ENCODE measurements at places on chromosomes 2 and 18.

GRCh38 chr2:64931246-64932115 is 57.7 kb upstream of the SLC1A4 start:
- DNase-seq: no peak

DNA sequence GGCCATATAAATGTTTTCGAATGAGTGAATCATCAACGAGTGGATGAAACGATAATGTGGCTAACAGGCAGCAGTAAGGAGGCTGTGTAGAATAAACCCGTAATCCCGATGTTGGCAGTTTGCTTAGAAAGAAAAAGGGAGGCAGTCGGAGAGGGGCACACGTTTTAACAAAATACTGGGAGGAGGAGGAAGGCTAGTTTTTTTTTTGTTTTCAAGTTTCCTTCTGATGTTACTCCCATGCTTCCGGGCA is 476 bp upstream of the MSH2 start:
- no peak for DNase-seq

DNA sequence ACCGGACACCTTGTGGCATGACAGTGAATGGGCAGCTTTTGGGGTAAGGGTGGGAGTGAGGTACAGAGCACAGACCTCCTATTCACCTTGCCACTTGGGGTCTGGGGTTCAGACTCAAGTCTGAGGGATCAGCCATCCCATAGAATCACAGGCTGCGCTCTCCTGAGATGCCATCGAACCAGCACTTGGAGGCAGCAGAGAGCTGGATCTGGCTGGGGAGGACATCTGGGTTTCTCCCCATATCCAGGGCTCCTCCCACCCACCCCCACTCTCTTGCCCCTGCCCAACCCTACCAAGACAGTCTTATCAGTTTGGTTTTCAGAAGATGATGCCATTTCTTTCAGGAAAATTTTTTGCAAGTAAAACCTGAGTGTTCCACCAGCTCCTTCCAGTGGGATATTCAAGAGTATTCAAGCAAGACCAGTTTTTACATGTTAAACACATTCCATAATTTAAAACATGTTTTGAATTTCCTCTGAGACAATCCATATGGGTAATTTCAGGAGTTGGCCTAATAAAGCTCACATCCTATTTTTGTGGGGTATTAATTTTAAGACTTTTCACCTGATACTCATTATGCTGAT is 29.2 kb upstream of the TEX44 start:
- no peak for DNase-seq

DNA sequence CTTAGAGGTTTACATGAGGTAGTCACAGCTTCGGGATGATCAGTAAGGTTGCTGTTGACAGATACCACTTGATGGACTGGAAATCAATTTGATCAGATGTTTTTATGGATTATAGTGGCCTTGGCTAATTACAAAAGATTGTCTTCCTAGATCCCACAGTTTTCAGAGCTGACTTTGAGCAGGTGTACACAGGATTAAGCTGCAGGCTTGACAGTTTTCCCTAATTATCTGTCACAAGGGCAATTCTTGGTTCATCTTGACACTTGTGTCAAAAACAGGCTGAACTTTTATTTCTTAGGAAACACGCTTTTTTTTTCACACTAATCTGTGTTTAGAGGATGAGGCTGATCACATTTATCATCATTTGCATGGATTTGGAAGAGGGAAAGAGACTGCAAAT is 824.0 kb upstream of the PIK3C3 start:
- DNase-seq: no peak

GRCh38 chr2:215794829-215795546 is 218.4 kb downstream of the MREG start:
- DNase-seq: no peak

Data from NCI-H1417 treated with DMSO at 0.1 percent for 48 hours (cell line).